Uterine smooth muscle cell (primary cell): ENCODE measurements at places on chromosomes 11 and 22. TPM values are rescaled to one million over a fixed set of nuclear protein-coding genes. Genes with fewer than 3 reads are reported as not detected.

Gene CYP2D6
- 0.25 and 0.44 TPM in 2 replicates for total RNA-seq

Gene IFITM10
- 0.89 and 1.5 TPM in 2 replicates for total RNA-seq

Gene ABCG4
- total RNA-seq, result under 0.01 and 0.12 TPM in 2 replicates

Gene KCNQ1OT1
- 2.8 and 3.6 TPM in 2 replicates for total RNA-seq

Gene MMP10
- 1.2 and 1.9 TPM in 2 replicates for total RNA-seq

Gene CHRDL2
- not detected in 2 replicates for total RNA-seq

Gene POLR2F
- 34.7 and 51.5 TPM in 2 replicates for total RNA-seq

Gene EIF3L
- total RNA-seq, result 290 and 298 TPM in 2 replicates

Gene NCAM1
- total RNA-seq, result 32.4 and 35.1 TPM in 2 replicates

Gene SCGB1D2
- not detected in 2 replicates for total RNA-seq

Gene BDNF
- total RNA-seq, result 1.8 and 3.7 TPM in 2 replicates

Gene POU2AF1
- total RNA-seq, result not detected in 2 replicates

Gene CEP126
- total RNA-seq, result 1.00 and 1.6 TPM in 2 replicates

Gene OR5A1
- total RNA-seq, result not detected in 2 replicates
